ENCODE measurements at places on chromosomes 7 and 10.

DNA sequence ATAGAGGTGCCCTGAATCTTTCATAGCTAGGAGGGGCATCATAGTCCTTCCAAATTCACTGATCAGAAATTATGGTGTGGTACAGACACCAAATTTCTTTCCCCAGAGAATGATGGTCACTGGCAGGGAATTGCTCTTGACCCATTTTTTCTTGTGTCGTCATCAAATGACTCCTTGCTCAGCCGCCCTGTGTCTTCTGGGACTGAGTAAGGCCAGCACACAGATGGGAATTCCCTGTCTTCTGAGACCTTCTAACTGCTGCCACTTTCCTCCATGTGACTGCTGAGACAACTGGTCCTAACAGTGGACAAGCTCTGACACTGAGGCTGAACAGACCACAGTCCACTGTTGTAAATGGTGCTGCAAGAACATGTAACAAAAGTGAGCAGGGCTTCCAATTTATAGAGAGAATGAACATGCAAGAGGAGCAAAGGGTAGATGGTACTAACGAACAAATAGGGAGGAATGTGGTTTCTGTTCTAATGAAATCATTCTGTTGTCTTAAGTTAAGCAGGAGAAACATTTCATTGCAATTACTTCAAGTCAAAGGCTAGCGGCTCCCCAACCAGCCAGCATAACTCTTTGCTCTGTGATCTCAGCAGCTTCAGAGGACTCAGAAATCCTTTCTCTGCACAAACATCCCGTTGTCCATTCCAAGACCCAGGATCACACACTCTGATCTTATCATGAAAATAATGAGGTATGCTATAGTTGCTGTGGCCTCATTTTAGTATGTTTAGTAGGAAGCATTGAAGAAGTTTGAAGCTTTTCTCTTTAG, 235.9 kb upstream of the PRSS1 start:
- no peak for DNase-seq
- no peak overlapping the region for H3K4me3 ChIP-seq
- no peaks in the 10 kb centered on the region for H3K27me3 ChIP-seq
- no peaks in the 10 kb centered on the region for H3K36me3 ChIP-seq
- no peak overlapping the region for H3K27ac ChIP-seq

DNA sequence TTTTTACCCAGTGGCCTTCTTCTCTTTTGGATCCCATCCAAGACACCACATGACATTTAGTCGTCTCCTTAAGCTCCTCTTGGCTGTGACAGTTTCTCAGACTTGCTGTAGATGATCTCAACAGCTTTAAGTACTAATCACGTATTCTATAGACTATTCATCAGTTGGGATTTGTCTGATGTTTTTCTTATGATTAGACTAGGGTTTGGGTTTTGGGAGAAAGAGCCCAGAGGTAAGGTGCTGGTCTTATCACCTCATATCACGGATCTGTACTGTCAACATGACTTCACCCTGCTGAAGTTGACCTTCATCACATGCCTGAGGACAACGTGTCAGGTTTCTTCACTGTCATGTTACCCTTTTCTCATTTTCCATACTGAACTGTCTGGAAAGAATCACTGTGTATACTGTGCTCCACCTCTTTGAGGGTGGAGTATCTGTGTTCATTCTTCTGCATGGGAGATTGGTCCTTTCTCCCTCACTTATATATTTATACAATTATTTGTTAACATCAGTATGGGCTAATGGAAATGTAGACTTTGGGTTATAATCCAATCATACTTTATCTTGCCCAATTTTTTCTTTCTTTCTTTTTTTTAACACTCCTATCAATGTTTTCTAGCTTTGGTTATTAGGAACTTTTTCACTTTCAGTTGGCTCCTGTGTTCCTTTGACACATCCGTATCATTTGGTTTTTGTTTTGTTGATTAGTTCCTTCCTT, 6.4 kb upstream of the HKDC1 start:
- no peak for DNase-seq
- H3K27ac ChIP-seq: no peak overlapping the region
- no peak overlapping the region for H3K4me3 ChIP-seq
- H3K4me1 ChIP-seq: peaks cover 17% of the 10 kb centered on the region

- no peaks in the 10 kb centered on the region for H3K36me3 ChIP-seq
- H3K27ac ChIP-seq: no peak overlapping the region
- DNase-seq: no peak
- H3K4me1 ChIP-seq: no peaks in the 10 kb centered on the region
- H3K27me3 ChIP-seq: no peaks in the 10 kb centered on the region
Measured at GRCh38 chr7:27966219-27966780, 214.3 kb downstream of the JAZF1 start.

- H3K27ac ChIP-seq: no peak overlapping the region
- no peaks in the 10 kb centered on the region for H3K27me3 ChIP-seq
- no peaks in the 10 kb centered on the region for H3K36me3 ChIP-seq
- no peaks in the 10 kb centered on the region for H3K4me1 ChIP-seq
- no peak for DNase-seq
- H3K4me3 ChIP-seq: no peak overlapping the region
Measured at GRCh38 chr10:24255115-24255880, 46.4 kb downstream of the KIAA1217 start.

DNA sequence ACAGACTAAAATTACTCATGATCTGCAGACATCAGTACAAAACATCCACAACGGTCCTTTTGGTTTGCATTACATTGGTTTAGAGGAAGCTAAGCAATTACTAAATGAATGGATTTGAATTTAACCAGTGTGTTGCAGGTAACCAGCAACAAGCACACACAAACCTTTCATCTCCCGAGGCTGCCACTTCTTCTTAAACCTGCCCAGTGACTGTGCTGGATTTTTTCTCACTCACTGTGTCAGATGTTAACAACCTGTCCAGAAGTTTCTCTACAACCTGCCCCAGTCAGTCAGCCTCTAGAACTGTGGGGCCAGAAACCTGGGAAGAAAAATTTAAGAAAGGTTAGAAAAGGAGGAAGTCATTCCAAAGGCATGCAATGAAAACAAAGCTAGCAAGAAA, 2.4 kb upstream of the MEOX2 start:
- no peaks in the 10 kb centered on the region for H3K36me3 ChIP-seq
- no peak overlapping the region for H3K4me3 ChIP-seq
- DNase-seq: no peak

DNA sequence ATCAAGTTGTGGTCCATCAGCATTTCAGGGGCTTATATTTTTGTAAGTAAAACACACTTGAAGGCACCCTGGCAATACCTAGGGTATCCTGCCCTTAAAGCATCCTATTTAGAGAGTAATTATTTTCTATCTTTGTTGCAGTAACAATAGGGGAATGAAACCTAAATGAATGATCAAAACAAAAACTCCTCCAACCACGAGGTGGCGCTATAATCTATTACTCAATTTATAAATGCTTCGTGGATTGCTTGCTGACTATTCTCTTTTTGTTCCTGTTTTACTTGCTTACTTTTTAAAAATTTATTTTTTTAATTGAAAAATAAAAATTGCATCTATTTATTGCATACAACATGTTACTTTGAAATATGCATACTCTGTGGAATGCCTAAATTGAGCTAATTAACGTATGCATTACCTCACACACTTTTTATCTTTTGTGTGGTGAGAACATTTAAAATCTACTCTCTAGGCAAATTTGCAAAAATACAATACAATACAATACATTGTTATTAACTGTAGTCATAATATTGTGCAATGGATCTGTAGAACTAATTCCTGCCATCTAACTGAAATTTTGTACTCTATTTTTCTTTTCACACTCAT, 147.7 kb upstream of the BMPER start:
- H3K4me3 ChIP-seq: no peak overlapping the region
- no peaks in the 10 kb centered on the region for H3K27me3 ChIP-seq
- H3K36me3 ChIP-seq: no peaks in the 10 kb centered on the region
- H3K4me1 ChIP-seq: no peaks in the 10 kb centered on the region

Measured in CD4-positive, alpha-beta T cell (primary cell).